Stimulated activated CD8-positive, alpha-beta memory T cell treated with anti-CD3 and anti-CD28 coated beads, Interleukin-4, amount 100 ng/mL, for 1 hour (primary cell): ENCODE measurements at places on chromosomes 13 and 19.

DNA sequence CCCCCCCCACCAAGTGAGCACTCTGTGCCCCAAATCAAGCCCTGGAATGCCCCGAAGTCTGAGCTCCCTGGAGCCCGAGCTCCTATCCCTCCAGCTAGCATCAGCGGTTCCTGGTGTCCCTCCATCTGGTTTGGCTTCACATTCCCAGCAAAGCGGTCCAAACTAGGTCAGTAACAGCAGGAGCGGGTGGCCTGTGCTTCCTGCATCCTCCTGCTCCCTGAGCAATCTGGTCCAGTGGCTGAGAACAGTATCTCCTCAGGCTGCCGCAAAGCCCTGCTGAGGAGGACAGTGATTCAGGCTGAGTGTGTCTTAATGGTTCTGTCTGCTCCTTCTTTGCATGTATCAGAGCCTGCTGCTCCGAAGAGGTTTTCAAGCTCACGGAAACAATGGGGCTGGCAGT is 25.9 kb downstream of the RASL11A start:
- no peak for DNase-seq

DNA sequence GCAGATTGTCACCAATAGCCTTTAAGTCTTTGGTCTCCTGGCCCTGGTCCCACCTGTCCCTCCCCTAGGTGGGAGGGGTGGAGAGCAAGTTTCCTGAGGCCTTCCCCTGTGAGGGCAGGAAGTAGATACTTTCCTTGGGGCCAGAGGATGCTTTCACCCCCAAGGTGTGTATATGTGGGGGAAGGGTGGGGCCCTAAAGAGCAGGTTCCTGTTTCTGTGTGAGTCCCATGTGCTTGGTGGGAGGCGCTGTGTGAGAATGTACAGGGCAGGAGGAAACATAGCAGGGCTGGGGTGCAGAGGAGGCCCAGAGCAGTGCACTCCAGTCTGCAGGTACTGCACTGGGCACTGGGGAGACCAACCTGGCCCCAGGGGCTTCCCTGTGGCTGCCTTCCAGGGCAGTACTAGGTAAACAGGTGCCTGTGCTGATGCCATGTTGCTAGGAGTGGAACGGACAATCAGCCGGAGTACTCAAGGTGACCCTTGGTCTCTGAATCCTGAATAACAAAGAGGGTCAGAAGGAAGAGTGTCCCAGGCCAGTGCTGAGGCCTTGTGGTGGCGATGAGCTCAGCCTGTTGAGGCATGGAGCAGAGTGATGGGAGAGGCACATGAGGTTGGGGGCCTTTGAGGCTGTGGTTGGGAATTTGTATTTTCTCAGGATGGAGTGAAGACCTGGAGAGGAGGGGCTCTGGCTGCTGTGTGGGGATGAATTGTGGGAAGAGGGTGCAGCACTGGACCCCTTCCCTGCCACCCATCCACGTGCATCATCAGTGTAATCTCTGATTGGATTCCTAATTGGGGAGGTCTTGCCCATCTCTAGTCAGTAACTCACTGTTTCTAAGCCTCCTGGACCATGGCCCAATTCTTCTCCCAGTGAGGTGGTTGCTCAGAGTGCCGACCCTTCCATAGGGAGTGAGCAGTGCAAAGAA is 5.1 kb downstream of the EGLN2 start:
- no peak for DNase-seq

DNA sequence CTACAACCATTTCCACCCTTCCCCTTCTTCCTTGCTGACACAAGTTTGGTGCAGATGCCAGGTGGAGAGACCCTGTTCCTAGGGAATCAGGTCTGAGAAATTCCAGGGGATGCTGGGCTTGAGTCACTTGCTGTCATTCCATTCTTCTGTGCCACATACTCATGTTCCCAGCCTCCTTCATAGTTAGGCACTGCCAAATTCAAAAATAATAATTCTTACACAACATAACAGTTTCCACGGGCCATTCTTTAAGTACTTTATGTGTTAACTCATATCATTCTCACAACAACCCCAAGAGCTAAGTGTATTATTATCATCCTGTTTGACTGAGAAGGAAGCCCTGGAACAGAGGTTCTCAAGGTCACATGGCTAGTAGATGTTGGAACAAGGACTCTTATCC is 27.1 kb upstream of the POMP start:
- DNase-seq = no peak

DNA sequence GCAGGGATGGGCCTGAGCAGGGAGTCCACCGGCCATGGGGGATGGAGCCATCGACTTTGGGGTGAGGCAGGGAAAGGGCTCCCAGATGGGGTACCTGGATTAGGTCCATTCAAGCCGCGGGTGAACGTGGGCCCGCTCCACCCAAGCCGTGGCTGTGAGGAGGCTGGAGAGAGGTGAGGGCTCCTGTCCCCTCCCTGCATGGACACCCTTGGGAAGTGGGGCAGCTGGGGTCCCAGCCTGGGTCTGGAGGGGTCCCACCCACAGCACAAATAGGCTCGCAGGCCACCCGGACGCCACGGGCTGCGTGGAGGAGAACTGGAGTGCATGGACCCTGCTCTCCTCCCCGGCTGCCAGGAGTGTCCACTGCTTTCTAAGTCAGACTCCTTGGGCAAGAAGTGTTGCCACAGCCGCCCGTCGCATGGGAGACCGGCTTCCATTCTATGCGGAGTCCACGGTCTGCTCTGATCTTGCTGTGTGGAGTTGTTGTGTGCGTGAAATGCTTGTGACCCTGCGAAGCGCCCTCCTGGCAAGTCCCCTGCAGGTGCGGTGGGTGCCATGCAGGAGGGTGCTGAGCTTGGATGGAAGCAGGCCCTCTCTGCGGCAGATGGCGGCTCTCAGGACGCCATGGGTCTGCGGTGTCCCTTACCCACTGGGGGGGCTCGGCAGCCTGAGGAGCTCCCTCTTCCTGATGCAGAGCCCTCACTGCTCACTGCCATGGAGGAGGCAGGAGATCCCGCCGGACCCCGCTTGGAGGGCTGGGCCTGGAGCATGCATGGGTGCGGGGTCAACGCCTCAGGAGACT is 2.0 kb downstream of the DAZAP1 start:
- no peak for DNase-seq

DNA sequence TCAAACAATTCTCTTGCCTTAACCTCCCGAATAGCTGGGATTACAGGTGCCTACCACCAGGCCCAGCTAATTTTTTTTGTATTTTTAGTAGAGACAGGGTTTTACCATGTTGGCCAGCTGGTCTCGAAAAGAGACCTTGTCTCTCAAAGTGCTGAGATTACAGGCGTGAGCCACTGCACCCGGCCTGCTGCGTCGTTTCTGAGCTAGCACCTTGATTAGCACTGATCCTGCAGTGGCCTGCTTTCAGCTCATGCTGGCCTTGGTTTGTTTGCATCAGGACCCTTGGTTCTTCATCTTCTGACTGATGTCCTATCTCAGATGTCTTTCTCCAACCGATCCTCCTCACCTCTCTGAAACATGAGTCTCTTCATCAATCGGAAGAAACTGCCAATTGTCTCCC is 4.9 kb upstream of the TFDP1 start:
- DNase-seq = no peak

- no peak for DNase-seq
Measured at GRCh38 chr19:10184636-10185035, 10.1 kb downstream of the DNMT1 start.

DNA sequence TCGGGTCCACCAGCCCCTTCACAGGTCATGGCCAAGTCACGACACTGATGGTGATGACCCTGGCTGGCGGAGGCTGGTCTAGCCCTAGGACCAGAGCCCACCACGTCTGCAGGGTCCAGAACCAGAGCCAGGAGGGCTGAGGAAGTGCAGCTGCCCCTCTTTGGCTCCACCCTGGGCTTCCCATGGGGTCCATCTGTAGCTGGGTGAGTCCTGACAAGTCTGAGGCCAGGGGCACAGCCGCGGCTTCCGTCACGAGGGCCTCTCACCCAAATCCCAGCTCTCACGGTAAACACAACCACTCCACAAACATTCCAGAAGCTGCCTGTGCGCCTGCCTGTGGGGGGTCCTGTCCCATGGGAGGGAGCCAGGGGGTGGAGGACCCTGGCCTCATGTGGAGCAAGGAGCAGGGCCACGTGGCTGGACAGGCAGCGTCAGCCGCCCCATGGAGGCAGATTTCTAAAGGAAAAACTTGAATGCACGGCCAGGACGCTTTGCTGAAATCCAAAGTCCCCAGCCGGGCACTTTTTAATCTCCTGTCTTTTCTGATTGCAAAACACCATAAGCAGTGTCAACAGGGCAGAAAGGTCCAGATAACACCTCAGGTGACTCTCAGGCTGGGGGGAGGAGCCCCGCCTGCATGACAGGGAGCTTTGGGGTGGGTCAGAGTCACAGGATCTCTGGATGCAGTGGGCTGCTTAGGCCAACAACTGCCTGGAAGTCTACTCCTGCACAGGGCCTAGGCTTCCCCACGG is 29.9 kb downstream of the CEBPG start:
- DNase-seq = no peak

DNA sequence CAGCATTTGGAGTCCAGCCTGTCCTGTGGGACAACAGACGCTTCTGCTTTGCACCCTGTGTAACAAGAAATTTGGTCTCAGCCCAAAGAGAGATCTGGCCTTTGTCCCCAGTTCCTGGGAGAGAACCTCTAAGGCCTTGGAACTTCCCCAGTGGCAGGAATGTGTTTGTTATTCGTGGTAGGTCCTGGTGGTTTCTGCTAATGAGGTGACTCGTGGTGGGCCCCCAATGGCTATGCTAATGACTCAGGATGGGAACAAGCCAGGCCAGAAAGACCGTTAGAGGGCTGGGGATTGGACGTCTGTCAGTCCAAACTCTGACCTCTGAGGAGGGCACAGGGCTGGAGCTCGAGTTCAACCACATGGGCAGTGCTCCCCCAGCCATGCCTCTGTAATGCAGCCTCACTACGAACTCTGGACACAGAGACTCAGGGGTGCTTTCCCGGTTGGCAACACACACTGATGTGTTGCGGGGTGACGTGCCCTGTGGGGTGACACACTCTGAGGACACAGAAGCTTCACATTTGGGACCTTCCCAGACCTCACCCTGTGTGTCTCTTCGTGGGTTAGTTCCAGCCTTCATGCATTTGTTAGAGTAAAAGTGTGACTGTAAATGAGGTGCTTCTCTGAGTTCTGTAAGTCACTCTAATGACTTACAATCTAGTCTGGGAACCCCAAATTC is 38.9 kb downstream of the TEX29 start:
- DNase-seq = no peak

GRCh38 chr19:6753178-6754031 is 13.8 kb downstream of the SH2D3A start:
- peak; percentile 60 for DNase-seq

GRCh38 chr13:113746143-113746525 is 12.9 kb upstream of the TMEM255B start:
- DNase-seq = no peak

DNA sequence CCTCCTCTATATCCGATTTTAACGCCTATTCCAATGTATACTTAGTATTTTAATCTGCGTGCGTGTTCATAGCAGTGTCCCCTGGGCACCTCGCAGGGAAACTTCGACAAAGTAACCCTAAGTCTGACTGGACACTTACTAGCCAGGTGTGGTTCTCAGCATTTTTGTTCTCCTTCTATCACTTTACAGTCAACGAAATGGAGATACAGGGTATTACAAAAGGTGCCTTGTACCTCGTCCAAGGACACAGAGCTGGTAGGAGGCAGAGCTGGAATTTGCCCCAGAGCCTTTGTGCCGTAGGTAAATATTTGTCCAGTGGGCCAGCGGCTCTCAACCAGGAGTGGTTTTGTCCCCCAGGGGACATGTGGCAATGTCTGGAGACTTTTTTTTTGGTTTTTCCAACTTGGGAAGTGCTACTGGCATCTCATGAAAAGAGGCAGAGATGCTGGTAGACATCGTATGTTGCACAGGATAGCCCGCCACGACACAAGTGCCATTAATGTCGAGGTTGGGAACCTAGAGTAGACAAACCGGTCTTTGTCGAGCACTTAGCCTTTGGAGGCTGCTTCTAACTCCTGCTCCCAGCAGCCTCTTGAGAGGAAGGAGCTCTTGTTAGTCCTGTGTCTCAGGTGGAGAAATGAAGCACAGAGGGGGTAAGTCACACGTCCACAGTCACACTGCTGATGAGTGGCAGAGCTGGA is 1.1 kb downstream of the ZNF444 start:
- no peak for DNase-seq

GRCh38 chr19:45607071-45608029 is 5.3 kb upstream of the GPR4 start:
- no peak for DNase-seq

GRCh38 chr13:99703908-99704307 is 202.6 kb downstream of the TM9SF2 start:
- DNase-seq = no peak

GRCh38 chr13:22061371-22061805 is 390.5 kb downstream of the FGF9 start:
- no peak for DNase-seq

DNA sequence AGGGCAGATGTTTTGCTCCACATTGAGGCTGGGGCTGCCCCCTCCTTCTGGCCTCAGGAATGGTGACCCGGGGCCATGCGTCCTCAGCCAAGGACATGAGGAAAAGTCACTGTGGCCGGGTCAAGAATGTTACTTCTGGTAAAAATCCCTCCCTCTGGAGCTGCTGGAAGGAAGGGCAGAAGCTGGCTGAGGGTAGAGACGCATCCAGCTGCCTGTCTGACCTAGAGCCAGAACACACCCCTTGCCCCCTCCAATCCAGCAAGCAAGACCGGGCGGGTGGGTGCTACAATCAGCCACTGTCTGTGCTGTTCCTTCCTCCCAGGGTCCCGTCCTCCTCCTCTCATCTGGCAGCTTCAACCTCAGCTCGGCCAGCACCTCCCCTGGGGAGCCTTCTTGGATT is 59.0 kb downstream of the PTPRS start:
- no peak for DNase-seq

GRCh38 chr19:1893791-1894190 is 8.5 kb upstream of the ABHD17A start:
- no peak for DNase-seq

DNA sequence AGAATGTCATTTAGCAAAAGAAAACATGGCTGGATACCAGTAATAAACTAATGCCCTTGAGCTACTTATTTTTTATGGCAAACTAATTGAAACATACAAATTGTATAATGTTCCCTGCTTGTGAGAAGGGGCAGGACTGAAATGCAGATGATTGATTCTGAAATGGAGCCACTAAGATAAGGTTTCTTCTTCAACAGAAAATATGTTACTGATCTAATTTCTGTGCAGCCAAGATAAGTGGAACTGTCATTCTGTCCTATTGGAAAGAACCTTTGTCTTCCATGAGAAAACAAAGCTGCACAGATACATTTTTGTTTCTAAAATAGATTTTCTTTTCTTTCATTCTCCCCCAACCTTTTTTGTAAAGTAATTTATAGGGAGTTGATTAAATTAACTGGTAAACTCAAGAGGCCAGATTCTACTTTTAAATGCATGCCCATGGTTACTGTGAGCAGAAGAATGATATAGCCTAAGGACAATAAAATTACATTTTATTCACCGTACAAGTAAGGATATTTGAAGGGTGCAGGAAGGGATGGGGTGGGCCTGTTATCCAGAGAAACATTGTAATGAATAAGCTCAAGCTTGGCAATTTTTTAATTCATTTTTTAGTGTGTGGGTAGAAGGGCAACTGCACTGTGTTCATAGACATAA is 39.9 kb downstream of the STARD13 start:
- no peak for DNase-seq
